EH (cell line): ENCODE measurements at places on chromosomes 2 and 18.

DNA sequence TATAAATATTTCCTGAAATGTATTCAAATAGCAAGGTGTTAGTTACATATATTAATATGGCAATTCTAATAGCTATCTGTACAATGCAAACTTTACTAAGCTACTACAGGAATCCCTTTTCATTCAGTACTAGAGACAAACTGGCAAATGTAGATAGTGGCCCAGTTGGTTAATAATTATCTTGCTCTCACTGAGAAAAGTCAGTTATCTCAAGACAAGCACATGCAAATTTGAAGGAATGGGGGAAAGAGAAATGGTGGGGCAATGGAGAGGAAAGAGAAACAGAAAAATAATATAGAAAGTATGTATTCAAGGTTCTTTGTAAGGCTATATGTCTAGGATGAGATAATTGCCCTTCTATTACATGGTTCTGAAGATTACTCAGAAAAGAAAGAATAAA, 280.0 kb downstream of the FIGN start:
- no peak for DNase-seq

DNA sequence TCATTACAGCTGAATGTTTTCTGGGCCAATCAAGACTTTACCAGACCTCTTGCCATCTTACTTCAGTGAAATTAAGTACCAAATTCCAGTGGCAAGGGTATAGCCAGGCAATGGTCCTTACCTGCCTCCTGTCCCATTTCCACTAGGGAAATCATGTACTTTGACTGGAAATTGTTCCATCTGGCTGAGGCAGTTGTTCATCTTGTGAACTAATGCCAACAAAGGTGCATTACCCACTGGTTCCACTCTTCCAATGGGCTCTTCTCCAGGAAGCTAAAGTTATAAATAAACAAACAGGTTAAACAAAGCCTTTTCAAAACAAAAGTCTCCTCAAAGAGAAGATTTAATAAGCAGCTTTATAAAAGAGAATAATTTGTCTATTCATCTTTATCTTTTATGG, 80.7 kb upstream of the DNER start:
- no peak for DNase-seq

DNA sequence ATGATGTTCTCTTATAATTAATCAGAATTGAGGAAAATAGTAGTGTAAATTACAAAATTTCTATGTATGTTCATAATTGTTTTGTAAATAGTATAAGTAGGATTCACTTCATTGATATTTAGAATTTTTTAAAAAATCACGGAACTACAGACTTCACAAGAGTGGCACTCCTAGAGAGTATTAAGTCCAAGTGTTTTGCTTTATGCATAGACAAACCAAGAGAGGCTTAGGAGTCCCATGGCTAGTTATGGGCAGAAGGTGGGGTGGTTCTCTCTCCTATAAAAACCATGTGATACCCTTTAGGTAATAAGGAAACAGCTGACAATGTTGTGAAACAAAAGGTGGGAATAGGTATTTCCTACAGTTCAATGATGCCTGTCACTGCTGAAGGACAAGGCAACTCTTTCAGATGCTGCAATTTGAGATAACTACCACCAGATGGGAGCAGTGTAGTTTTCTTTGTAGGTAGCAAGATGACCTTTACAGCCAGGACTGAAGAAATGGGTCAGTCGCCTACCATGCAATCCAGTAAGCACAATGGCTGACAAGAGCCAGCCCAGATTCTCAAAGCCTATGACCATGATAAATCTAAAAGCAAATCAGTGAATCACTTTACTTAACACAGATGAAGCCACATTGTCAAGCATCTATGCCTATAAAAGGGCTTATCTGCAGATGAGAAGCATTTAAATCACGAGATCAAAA, 83.9 kb downstream of the AAK1 start:
- DNase-seq = peak; percentile 68

- DNase-seq = no peak
Observed at GRCh38 chr2:21700644-21701043, 576.9 kb downstream of the TDRD15 start.

GRCh38 chr18:9671214-9671613, 36.9 kb upstream of the RAB31 start:
- DNase-seq = no peak

DNA sequence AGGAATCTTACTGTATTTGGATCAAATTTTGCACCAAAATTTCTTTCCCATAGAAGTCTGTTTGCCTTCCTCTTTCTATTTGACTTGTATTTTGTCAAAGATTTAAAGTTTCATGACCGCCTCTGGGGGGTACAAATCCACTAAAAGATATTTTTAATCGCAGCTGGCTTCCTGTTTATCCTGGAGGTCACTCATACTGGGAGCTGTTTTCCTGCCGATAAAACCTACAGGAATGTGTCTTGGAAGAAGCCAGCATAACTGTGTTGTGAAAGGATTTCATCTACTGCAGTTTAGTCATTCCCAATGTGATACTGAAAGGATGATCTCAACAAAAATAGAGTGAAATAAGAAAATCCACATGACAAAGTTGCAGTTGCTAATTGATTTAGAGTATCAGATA, 184.0 kb downstream of the RIT2 start:
- no peak for DNase-seq

GRCh38 chr2:67130531-67131256, 266.4 kb upstream of the ETAA1 start:
- DNase-seq = peak; percentile 55

DNA sequence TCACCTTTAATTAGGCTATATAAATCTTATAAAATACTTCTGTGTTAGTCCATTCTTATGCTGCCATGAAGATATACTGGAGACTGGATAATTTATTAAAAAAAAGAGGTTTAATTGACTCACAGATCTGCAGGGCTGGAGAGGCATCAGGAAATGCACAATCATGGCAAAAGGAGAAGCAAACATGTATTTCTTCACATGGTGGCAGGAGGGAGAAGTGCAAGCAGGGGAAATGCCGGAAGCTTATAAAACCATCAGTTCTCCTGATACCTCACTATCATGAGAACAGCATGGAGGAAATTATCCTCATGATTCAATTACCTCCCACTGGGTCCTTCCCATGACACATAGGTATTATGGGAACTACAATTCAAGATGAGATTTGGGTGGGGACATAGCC, 504.4 kb downstream of the RIT2 start:
- DNase-seq = no peak

- DNase-seq = peak; percentile 31
Observed at GRCh38 chr2:98647636-98648035, 39.2 kb downstream of the UNC50 start.

- no peak for DNase-seq
Observed at GRCh38 chr2:175889701-175890302, 112.3 kb downstream of the LNPK start.

- DNase-seq = no peak
Observed at GRCh38 chr2:139020287-139020686, 240.1 kb upstream of the NXPH2 start.

DNA sequence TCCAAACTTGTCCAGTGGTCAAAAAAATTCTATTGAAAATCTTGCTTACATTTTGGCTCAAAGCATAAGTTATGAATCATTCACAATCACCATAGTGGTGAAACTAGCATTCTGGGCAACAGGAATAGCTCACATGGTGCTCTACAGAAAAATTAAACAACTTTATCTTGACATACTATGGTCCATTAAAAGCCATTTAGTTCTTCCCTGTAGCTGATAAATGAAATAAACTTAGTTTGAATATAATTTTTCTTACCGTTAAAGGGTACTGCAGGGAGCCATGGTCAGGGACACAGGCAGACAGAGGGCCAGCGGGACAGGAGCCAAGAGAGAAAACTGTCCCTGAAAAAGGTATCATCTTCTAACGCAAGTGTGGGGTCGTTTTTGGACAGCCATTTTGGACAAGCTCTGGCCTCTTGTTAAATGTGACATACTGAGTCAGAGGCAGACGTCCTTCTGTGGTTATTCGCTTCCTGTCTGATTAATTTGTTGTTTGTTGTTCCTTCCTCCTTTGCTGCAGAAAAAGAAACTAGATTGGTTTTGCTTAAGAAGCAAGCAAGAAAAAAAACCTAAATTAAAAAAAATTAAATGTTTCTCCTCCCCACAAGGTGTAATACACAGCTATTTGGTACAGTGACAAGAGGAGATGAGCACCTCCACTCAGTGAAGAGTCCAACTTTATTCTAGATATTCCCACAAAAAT, at the start of gene WIPF1:
WIPF1 (minus strand) TSS at position 460 of the 703 bp plus-strand sequence. CDS start 12,231 bp downstream, outside the sequence.
- peak; percentile 79 for DNase-seq

GRCh38 chr2:95383635-95384027, 18.9 kb upstream of the FAHD2A start:
- DNase-seq = no peak

- peak; percentile 0 for DNase-seq
Observed at GRCh38 chr2:40797120-40797519, 345.2 kb upstream of the SLC8A1 start.

DNA sequence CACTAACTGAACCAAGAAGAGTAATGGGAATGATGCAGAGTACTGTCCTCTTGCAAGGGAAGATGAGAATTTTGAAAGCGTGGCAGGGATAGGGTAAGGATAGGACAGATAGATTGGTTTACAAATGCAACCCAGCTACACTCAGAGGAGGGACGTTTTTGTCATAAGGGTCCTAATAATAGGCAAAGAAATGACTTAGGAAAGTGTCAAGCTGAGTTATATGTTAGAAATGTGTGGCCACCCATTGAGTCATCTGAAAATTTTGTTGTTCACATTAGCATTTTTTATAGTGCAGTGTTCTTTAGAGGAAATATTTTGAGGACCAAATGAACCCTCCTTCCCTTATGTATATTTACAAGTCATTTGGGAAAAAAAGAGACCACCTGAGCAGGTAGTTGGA, 137.5 kb downstream of the PHLPP1 start:
- DNase-seq = peak; percentile 69

GRCh38 chr18:79531386-79531785, 135.7 kb downstream of the NFATC1 start:
- no peak for DNase-seq

DNA sequence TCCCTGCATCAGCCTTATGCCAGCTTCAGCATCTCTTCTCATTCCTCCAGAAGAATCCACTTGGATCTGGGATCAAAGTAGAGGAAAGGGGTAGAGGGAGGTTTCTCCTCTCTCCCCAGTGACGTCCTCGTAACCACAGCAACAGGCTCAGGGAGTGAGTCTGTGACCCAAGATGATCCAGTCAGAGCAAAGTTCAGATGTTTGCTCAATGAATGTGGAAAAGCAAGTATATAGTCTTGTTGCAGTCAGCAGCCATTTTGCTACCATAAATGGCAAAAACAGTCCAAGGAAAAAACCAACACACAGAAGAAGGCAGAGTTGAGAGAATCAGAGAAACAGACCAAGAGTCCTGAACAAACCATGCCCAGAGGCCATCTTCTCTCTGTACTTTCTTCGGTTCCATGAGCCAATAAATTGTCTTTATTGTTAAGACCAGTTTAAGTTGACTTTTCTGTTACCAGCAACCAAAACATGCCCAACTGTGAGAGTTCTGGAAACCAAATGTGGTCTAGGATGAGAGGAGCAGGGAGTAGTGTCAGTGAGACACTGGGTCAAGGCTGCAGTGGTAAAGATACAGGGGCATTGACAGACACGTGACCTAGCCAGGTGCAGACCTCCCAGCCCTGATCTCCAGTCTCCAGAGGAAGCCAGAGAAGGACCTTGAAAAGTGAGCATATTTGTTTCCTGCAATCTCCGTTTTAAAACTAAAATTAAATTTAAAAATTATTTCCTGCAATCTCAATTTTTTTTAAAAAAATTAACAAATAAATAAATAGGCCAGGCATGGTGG, 3.2 kb upstream of the CXCR1 start:
- DNase-seq = peak; percentile 58

DNA sequence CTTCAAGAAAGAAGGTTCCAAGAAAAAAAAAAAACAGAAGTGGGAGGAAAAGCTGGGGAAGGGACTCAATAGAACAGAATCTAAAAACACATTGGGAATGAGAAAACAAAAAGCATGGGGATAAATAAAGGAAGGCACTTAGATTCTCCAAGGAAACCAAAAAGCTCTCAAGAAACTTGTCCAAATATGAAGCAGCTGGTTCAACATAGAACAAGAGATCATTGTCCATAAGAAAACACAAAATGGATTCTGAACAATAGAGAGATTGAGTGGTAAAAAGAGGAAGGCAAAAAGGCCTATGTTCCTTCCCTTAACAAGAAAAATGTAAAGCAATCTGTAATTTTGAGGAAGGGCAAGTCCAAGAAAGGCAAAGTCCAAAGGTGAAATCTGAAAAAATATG, 32.9 kb upstream of the ALK start:
- no peak for DNase-seq

- DNase-seq = no peak
Observed at GRCh38 chr2:54133056-54133455, 17.6 kb downstream of the ACYP2 start.
